ENCODE measurements at places on chromosomes 11 and 22. TPM values are rescaled to one million over a fixed set of nuclear protein-coding genes. Genes with fewer than 3 reads are reported as not detected.

DNA sequence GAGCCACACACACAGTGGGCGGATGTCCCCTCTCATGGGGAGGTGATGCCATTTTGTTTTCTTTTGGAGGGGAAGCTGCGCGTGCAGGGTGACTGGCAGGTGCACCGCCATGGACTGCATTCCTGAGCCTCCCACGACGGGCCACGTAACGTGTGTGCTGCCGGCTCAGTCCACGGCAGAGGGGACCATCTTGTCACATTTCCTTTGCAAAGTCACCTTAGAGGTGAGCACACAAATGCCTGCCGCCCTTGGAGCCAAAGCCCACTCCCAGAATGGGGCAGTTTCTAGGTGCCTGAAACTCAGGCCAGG, 262.5 kb downstream of the CTTN start:
- DNase-seq, result no peak

GRCh38 chr22:19477321-19478044, 1.5 kb downstream of the UFD1 start:
- DNase-seq, result no peak

DNA sequence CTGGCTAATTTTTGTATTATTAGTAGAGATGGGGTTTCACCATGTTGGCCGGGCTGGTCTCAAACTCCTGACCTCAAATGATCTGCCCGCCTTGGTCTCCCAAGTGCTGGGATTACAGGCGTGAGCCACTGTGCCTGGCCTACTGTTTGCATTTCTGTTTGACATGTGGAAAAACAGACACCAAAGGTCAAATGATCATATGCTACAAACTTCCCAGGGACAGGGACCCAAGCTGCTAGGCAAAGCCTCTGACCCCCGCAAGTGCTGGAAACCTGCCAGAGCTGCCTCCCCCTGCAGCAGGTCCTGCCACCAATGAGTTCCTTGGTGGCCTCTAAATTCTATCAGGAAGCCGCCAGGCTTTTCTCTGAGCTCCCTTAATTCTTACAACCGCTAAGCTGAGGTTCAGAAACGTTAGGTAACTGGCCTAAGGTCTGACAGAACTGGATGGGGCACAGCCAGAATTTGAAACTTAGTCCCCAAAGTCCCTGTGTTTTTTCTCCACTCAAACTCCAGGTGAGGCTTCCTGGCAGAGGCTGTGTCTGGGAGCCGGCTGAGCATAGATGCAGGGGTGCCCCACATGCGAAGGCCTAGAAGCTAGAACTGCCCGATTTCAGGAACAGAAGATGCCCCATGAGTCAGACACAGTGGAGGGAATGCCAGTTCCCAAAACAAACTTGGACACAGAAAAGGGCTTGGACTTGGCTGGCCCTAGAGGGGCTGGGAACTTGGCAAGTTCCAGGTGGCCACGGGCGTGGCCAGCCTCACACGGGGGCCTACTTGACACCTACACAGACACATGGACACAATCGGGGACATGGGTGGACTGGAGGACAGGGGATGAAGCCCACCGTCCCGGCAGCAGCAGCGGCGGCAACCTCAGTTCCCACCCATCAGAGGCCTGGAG, 7.4 kb downstream of the CSNK1E start:
- DNase-seq, result no peak

- no peak for DNase-seq
Measured at GRCh38 chr11:12802418-12803085, 128.3 kb downstream of the TEAD1 start.

DNA sequence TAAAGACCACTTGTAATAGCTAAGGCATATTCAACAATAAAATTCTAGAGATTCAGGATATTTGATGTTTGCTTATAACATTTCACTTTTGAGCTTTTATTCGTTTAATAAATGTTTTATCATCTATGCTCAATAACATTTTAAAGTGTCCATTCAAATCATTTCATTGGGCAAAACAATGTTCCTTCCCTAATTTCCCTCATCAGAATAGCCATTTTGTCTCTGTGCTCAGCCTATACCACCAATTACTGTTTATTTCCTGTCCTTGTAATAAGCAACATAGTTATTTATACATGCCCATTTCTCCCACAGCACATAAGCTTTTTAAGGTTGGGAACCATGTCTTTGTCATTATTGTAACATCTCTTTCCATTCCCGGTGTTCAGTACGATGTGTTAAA, 1.3 kb upstream of the SC5D start:
- DNase-seq, result no peak

DNA sequence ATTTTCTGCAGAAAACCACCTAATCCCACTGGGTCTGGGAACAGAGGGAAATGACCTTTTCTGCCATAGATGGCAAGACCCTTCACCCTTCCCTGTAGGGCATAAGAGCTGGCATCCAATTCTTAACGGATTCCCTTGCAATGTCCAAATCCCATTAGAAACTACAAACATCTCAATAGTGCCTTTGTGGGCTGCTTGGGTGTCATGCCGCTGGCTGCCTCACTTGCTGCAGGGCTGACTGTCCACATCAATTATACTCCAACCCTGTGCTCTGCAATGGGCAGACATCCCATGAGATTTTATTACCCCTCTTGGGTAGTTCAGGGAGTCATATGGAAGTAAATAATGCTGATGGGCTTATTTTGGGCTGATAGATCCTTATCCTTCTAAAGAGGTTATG, 7.3 kb downstream of the GRAP2 start:
- DNase-seq, result no peak

- no peak for DNase-seq
Measured at GRCh38 chr11:59671471-59671870, 2.6 kb upstream of the PATL1 start.

DNA sequence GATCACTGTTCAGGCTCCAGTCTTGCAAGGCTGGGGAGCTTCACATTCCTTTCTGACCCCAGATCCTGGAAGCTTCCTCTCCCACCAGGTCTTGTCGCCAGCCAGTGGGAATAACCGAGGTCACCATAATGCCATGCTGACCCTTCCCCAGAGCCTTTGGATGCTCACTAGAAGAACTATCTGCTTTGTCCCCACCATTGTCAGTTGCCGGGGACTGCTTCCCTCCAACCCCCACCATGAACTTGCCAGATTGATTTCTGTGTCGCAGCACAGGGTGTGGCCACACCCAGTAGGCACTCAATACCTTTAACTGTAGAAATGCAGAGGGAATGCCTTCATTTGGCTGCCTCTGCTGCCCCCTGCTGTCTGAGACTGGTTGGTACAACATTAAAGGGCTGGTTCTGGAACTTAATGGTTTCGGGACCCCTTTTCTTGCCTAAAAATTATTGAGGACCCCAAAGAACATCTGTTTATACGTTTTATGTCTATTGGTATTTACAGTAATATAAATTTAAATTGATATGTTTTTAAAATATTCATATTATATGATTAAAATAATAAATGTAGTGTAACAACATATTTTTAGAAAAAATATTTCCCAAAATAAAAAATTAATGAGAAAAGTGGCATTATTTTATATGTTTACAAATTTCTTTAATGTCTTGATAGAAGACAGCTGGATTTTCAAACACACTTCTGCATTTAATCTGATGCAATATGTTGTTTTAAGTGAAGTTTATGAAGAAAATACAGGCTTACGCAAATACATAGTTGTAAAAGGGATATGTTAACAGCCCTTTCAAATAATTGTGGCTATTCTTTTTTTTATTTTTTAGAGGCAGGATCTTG, 6.7 kb upstream of the GDPD5 start:
- DNase-seq, result peak; percentile 60

DNA sequence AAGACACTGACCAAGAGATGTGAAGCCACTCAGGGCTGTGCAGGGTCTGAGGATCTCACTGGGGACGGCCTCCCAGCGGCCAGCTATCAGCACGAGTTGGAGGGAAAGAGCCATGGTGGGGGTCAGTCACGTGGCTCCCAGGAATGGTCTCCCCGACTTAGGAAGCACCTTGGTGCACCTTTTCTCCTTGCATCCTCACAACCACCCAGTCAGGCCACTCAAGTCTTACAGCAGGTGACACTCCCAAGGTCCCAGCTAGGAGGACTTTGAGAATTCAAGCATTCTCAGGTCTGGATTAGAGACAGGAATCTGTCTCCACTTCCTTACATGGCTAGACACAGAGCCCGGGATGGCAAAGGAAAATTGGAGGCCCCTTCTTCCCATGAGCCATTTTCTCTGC, 2.7 kb downstream of the RNASEH2C start:
- DNase-seq, result no peak

DNA sequence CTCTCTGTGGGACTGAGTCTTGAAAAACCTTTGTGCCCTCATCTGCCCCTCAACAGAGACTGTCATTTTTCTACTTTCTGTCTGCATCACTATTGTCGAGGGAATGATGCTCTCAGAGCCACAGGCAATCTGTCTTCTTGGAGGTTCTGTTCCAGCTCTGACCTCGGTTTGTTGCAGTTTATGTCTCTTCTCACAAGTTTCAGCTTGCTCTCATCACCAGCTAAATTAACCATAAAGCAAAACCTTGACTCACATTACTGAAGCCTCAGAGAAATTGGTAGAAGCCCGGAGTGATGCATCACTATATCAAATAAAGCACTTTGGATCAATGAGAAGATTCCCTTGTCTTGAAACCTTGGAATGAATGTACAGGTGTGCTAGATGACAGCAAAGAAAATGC, 60.6 kb upstream of the BLID start:
- DNase-seq, result no peak

GRCh38 chr22:30921108-30921507, 47.5 kb downstream of the MORC2 start:
- DNase-seq, result no peak

DNA sequence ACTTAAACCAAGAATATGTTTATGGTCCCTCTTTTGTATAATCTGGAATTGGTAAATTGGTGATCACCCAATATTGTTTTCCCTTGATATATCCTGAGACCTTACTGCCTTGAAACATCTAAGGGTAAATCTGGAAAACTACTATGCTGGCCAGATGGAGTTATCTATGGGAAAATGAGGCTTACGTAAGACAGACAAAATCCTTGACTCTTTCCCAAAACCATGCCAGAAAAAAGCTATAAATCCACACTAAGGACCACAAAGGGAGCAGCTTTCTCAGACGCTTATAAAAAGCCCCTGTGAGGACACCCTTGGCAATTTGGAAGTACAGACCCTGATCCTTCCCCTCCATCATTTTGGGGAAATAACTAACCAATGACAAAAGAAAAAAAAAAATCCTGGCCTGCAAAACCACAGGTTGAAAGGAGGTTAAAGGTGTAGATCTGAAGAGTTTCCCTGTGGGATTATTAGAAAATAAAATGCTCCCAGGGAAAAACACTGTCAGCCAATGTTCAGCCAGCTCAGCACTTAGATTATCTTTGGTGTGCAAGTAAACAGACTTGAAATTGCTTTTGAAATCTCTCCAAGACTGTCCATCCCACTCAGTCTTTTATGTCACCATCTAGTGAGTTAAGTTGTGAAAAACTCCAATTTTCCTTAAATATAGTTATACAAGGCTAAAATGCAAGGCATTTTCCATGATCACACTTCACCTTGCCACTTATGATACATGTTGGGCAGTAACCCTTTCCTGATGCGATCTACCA, 6.6 kb upstream of the AMBRA1 start:
- DNase-seq, result no peak

DNA sequence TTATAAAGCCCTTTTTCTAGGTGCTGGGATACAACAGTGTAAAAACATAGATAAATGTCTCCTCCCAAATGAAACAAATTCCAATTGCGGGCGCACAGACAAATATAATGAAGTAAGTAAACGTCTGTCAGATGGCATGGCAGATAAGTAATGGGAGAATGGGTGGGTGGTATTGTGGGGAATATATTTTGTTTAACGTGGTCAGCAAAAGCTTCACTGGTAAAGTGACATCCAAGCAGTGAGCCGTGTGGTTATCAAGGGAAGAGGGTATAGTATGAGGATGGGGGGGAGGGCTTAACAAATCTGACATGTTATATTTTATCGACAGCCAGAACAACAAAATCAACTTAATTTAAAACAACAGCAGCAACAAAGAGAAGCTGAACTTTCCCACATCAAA, 1.2 kb downstream of the SVIP start:
- DNase-seq, result no peak

DNA sequence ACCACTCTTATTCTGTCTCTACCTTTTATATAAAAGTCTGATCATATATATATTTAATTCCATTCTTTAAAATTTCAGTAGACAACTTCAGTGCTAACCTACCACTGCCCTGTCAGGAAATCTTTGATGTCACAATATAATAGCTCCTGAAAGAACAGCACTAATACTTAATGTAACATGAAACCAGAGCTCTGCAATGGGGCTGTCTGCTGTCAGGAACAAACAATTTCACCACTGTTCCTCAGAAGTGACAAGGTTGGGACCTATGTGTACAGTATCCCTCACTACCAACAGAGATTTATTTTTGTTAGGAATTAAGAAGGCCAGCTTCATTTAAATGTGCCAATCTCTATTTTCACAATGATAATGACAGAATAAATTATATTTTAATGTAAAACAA, 165.5 kb upstream of the C11orf58 start:
- no peak for DNase-seq

- DNase-seq, result no peak
Measured at GRCh38 chr11:3796002-3796311, 1.4 kb downstream of the NUP98 start.

AIFM3 gene
- 1.3 TPM for total RNA-seq

IL17REL gene
- 0.31 TPM for total RNA-seq

DNA sequence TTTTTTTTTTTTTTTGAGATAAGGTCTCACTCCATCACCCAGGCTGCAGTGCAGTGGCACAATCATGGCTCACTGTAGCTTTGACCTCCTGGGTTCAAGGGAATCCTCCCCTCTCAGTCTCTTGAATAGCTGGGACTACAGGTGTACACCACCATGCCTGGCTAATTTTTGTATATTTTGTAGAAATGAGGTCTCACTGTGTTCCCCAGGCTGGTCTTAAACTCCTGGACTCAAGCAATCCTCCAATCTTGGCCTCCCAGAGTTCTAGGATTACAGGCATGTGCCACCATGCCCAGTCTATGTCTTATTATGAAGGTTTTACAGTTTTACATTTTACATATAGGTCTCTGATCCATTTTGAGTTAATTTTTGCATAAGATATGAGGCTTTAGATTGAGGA, 20.4 kb upstream of the MAPK1 start:
- no peak for DNase-seq

GRCh38 chr11:106828576-106828975, 189.7 kb downstream of the GUCY1A2 start:
- no peak for DNase-seq

LINC01488 gene
- total RNA-seq, result not detected

DNA sequence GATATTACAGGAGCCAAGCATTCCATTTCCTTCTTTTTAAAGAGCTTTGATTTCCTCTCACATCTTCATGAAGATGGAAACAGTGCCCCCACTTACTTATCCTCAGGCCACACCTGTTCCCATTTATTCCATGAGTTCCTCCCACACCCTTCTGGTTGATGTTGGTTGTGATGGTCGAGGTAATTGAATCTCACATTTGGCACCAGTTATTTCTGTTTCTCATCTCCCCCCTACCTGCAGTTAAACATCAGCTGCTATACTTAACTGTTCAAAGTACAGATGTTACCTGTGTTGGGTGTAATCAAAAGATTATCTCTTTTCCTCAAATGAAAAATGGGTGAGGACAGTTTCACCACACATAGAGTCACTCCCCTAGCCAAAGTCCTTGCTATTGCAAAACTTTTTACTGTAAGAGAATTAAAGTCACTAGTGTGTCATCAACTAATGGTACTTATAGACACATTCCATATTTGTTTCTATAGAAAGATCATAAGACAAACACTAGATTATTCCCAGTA, 1.9 kb downstream of the TMEM45B start:
- DNase-seq, result no peak

Measured in activated B cell treated with CpG ODN at 0.5 μM for 24 hours (primary cell).